Inflammatory macrophage treated with lipopolysaccharide for 4 hours (primary cell): ENCODE measurements at places on chromosomes 2 and 18.

- no peak for DNase-seq
These were observed 971 bp upstream of the CDH7 start for GRCh38 chr18:65749841-65750240.

DNA sequence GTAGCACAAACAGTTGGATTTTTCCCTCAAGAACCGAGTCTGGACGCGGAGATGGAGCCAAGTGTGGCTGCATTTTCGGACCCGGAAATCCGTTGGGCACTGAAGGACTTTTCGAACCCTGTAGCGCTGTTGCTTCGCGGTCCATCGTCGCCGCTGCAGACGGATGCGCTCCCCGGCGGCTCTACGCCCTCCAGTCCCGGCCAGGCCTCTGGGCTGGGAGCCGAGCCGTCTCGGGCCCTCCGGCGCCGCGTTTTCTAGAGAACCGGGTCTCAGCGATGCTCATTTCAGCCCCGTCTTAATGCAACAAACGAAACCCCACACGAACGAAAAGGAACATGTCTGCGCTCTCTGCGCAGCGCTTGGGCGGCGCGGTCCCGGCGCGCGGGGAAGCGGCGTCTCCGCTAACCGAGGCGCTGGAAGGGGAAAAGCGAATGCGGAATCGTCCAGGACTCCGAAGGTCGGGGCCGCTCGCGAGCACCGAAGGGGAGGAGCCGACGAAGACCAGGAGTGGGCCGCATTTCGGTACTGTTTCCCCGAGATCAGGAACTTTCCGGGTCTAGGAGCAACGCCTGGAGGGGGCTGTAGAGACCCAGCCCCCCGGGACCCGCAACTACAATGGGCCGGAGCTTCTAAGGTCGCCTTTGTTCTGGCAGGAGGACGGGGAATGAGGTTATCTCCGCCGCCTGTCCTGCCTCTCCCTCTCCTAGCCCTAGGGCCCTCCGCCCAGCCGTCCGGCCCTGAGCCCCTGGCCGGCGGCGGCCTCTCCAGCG, 3.2 kb downstream of the EMX1 start:
- DNase-seq: peak; percentile 29

DNA sequence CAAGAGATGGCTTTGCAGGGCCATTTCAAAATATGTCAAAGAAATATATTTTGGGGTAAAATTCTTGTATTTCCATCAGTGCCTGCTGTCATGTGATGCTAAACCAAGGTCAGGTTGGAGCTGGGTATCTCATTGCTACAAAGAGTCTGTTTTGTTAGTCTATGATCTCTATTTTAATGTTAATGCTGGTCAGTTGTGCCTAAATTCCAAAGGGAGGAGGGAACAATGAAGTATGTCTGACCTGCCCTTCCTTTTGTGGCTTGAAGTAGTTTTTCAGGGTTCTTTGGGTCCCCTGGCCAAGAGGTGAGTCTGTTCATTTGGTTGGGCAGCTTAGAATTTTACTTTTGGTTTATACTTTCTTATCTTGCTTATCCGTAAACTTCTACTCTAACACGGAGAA, 61.6 kb upstream of the DYNAP start:
- no peak for DNase-seq

- DNase-seq: no peak
These were observed 40.6 kb upstream of the FZD5 start for GRCh38 chr2:207810200-207810788.

DNA sequence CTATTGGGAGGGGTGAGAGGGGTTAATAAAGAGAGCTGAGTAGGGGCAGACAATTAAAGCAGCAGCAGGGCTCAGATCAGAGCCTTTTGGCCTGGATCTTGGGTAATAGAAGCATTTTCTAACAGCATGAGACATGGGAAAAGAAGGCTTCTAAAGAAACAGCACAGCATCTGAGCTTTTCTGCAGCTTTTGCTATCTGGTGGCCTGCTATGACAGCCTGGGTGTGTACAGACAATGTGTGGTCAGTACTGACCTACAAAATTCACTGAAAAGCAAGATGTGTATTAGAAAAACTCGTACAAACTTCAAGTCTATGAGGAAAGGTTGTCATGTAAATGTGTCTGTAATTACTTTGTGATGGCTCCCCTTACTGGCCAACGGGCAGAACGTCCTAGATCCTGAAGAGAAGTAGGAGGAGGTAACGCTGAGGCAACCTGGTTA, 95.6 kb downstream of the GALNT3 start:
- peak; percentile 7 for DNase-seq

GRCh38 chr2:143550500-143550899, 421.3 kb downstream of the ARHGAP15 start:
- DNase-seq: peak; percentile 24

GRCh38 chr18:79755496-79756142, 42.1 kb upstream of the KCNG2 start:
- DNase-seq: no peak

GRCh38 chr2:176129813-176130146, 275 bp downstream of the HOXD8 start:
- DNase-seq: no peak

GRCh38 chr2:181051861-181052522, 71.6 kb downstream of the UBE2E3 start:
- no peak for DNase-seq

DNA sequence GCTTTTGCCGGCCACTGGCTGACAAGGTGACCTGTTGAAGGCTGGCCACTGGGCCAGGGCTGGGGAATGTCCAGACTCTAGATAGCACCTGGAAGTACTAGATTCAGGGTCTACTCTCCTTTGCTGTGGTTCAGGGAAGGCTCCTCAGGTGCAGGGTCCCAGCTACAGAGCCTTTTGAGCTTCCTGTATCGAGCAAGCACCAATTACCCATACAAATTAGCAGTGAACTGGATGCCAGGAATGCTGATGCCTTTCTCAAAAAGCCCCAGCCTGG, 213.4 kb downstream of the CYP26B1 start:
- no peak for DNase-seq

- DNase-seq: no peak
These were observed 263.4 kb upstream of the MEIS1 start for GRCh38 chr2:66171530-66171929.

GRCh38 chr2:168089200-168089599, 158.2 kb downstream of the STK39 start:
- DNase-seq: peak; percentile 4

DNA sequence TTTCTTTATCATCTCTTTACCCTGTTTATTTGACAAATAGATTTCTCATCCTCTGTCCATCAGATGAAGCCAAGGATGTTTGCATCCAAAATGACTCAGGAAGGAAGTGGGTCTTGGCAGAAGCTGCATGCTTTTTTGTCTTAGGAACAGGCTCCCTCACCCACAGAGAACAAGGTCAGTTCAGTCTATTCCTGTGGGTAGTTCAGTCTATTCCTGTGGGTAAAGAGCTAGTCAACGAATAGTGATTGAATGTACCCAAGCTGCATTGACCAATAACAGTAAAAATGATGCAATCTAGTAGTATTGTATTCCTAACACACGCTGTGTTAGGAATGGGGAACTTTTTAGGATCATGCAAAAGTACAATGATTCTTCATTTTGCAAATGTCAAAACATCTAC, 290.8 kb upstream of the TANK start:
- DNase-seq: peak; percentile 27

GRCh38 chr2:62287899-62288880, 92.3 kb downstream of the B3GNT2 start:
- DNase-seq: peak; percentile 95

GRCh38 chr2:182372661-182373060, 54.2 kb downstream of the PDE1A start:
- no peak for DNase-seq
